Neural progenitor cell (in vitro differentiated cells): ENCODE measurements at places on chromosomes 3 and 15. TPM values are rescaled to one million over a fixed set of nuclear protein-coding genes. Genes with fewer than 3 reads are reported as not detected.
A peak's percentile ranks its signal among the peaks of the same experiment; 100 is the strongest.

DNA sequence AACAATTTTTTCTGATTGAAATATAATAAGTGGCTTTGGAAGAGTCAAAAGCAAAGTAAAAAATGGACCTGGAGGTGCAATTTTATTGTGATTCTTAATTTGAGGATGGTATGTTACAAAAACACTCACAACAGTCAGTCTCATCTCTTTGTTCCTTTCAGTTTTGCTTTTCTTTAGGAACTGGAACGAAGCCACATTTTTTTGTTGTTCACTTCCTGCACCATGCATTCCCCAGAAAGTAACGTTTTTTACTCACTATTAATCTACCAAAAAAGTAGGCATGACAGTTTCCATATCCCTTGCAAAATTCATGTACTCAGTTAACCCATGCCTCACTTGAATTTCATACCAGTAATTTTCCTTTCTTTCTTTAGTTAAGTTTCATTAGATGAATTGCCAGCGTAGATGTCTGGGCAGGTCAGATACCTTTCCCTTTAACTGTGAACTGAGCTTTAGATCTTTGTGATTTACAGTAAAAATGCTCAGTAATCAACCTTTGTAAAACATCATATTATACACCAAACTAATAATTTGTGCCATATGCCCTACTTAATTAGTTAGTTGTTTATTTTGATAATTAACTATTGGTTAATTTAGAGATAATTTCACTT lies 384.3 kb downstream of the ROBO1 start:
- DNase-seq: no peak

The GOLGA6L6 gene
- total RNA-seq: not detected in 2 replicates

The PP2D1 gene
- total RNA-seq: not detected in 2 replicates

The TMEM108 gene
- 4.8 and 10.7 TPM in 2 replicates for total RNA-seq

DNA sequence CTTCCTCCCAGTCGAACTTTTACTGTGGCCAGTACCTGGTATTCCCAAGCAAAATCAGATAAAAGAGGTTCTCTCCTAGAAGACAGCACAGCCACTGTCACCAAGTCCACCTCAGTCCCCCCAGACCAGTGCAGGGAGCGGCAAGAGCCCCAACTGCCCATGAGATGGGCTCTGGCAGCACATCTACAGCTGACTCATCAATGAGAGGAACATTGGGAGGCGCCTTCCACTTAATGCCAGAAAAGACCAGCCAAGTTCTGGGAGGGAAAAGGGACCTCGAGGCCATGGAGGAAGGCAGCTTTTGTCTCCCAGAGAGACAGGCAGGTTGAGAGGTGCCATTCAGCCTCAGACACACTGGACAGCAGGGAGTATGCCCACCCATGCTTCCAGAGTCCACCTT lies 28.2 kb downstream of the POC1A start:
- no peak for DNase-seq

- no peak for DNase-seq
Observed at GRCh38 chr3:133998691-133999241, 31.0 kb downstream of the SLCO2A1 start.

DNA sequence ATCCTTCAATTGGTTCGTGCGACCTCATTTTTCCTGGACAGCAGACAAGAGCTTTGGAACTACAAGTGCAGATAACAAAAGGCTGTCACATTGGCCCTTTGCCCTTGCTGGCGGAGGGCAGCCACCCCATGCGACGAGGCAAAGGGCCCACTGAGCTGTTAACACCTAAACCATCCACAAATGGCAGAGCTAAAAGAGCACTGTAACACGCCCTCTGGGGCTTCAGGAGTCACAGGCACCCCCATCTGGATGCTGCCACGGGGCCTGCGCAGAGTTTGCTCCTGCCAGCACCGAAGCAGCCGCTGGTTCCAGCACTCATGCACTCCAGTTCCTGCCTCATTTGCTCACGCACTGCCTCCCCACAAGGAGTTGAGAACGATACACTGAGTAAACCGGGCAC lies 524.9 kb downstream of the ZNF385D start:
- DNase-seq: no peak

The GOLGA6B gene
- total RNA-seq: not detected in 2 replicates

The TRA2B gene
- 310 and 431 TPM in 2 replicates for total RNA-seq

DNA sequence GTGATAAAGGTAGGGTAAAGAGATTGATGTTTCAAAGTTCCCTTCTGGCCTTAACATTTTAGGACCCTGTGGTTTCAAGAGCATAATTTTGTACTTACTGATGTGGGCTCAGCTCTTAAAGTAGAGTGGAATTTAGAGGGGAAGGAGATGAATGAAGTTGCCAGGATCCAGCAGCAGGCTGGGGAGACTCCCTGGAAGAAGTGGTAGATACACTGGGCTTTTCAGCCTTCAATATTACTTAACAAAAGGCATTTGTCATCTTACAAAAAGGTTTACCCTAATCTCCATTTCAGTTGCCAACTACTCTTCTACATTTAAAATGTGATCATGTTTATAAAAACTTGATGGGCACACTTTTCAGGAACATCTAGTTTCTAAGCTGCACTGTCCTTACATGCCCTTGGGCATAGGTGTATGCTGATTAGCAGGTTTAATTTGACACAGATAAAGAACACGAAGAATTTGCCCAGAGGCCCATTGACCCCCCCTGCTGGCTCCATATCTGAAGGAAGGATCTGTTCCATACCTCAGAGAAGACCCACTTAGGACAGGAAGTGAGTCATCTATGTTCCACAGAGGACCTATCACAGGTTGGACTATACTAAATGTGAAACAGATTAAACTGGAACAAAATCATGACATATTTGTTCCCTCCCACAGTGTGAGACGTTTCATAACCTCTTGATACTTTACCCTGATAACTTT lies 93.0 kb upstream of the LPP start:
- no peak for DNase-seq

DNA sequence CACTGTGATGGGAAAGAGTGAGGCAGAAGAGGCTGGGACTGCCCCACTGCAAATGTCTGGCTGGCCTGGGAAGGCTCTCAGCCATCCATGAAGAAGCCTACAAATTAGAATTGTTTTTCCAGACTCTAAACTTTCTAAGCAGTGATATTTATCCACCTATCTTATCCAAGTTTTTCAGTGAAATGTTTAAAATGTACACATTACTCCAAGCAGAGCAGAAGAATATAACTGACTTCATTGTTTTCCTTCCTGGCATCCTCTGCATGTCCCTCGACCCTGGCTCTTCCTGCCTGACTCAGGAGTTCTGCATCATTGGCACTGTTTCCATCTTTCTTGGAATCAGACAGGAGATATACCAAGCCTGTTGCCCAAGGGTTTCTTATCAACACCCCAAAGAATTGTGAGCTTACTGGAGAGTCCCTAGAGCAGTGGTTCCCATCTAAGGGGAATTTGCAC lies 401.5 kb upstream of the PROK2 start:
- DNase-seq: no peak

- no peak for DNase-seq
Observed at GRCh38 chr15:60970246-60971170, 258.6 kb downstream of the RORA start.

GRCh38 chr3:142819179-142819578 lies 69.7 kb downstream of the PCOLCE2 start:
- no peak for DNase-seq

GRCh38 chr15:97194750-97195149 lies 765.8 kb upstream of the ARRDC4 start:
- no peak for DNase-seq

DNA sequence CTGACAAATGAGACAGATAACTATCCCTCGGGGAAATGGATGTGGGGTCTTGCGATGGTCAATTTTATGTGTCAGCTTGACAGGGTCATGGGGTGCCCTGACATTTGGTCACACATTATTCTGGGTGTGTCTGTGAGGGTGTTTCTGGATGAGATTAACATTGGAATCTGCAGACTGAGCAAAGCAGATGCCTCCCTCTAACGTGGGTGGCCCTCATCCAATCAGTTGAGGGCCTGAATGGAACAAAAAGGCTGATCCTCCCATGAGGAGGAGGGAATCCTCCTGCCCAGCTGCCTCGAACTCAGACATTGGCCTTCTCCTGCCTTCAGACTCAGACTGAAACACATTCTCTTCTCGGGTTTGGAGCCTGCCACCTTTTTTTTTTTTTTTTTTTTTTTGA lies 69.0 kb downstream of the MINAR1 start:
- DNase-seq: no peak

- DNase-seq: no peak
Observed at GRCh38 chr3:109648027-109648426, 310.7 kb upstream of the DPPA4 start.

DNA sequence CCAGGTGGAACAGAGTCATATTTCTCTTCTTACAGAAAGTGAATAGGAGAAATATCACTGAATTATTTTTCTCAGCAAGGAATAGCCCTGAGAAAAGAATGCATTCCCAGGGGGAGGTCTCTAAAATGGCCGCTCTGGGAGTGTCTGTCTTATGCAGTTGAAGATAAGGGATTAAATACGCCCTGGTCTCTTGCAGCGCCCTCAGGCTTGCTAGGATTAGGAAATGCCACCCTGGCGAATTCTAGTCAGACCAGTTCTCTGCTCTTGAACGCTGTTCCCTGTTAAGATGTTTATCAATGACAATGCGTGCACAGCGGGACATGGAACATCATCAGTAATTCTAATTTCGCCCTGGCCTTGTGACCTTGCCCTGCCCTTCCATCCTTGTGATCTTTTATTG lies 949.0 kb upstream of the SEMA6D start:
- no peak for DNase-seq

The ST8SIA2 gene
- total RNA-seq: 13.6 and 17.8 TPM in 2 replicates

DNA sequence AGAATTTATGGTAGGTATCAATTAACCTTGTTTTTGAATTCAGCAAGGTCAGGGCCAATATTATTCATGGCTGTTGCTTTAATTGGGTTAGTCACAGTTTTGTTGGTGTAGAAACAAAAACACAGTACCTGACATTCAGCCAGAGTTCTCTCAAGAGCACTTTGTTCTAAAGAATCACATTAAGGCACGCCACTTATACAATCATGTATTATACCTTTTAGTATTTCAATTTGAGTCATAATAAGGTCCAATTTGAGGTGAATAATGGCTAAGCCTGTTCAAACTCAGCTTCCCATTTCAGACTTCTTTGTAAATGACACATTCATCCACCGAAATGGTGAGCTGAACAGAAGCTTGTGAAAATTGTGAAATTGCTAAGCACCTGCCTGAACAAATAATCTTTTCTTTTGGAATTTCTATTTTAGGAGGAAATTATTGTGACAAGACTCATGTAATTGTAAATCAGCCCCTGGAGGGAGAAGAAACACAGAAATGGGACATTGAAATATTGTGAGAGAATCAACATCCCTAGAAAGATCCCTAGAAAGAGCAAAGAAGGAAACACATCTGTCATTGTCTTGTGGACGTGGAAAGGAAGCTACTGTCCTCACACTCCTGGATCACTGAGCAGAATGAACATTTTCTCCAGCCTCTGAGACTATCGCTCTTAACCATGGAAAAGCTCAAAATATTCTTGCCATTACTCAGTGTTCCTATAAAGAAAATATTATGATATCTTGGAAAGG lies 29.3 kb downstream of the RIOX2 start:
- no peak for DNase-seq

GRCh38 chr15:60546744-60547143 lies 67.8 kb upstream of the ICE2 start:
- no peak for DNase-seq

DNA sequence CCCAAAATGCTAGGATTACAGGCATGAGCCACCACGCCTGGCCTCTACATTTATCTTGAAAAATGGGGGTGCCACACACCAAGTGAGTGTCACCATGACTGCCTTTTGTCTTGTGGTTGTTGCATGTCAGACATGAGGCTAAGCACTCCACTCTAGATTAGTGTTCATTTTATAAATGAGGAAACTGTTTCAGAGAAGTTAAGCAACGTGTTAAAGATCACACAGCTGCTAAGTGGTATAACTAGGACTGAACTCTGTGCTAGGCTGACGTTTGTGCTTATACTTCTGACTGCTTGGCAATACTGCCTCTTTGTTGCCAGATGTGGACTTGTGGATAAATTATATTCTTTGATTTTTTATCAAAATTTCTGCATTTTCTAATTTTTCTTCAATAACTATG lies 50.8 kb upstream of the SMAD6 start:
- no peak for DNase-seq

The TMEM207 gene
- total RNA-seq: not detected in 2 replicates

DNA sequence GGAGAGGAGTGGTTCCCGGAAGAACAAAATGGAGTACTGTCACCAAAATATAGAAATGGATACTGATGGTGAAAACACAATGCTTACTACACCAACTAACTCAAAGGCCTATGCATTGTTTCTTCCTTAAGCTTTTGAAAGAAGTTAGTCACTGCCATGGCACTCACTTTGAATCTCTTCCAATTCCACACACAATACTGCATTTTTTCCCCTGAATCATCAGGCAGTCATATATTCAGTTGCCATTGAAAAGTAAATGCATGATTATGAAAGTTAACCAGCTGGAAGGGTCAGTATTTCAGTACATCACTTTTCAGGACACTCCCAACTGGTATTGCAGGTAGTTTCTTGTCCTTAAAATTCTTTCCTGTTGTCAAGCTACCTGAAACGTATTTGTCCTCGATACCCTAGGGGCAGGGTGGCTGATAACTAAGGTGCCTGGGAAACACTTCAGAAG lies 9.0 kb upstream of the LRRFIP2 start:
- no peak for DNase-seq

The PLCB2 gene
- 0.56 and 2.1 TPM in 2 replicates for total RNA-seq

GRCh38 chr3:18113417-18113816 lies 311.7 kb downstream of the SATB1 start:
- DNase-seq: no peak

DNA sequence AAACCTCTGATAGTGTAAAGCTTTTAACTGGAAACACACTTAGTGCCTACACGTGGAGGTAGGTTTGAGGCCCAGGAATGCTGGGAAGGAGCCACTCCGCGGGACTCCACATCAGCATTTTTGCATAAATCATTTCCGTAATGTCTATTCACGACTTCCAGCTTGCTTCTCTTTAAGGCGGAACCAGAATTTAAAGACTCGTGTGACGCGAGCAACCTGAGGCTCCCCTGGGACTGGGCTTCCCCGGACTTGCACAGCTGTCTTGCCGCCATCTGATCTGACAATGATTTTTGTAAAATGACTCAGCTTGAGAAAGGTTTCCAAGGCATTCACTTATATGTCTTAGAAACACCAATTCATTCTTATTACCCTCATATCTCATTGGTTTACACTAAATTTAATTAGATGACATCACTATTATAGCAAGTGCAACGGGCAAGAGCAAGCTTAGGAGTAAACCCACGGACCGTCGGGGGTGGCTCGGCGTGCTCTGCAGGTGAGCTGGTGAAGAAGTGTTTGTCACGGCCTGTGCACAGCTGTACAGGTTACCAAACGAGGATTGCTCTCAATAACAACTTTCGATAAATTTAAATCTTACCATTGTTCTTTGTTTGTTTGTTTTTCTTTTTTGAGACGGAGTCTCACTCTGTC lies 95.2 kb downstream of the CHSY1 start:
- DNase-seq: no peak

GRCh38 chr3:42024591-42025351 lies 62.9 kb upstream of the ULK4 start:
- DNase-seq: peak; percentile 63

GRCh38 chr3:112498914-112499711 lies at the start of gene BTLA:
Gene BTLA (minus strand): TSS chr3:112499472. CDS start chr3:112499358, 114 bp downstream.
- no peak for DNase-seq

- DNase-seq: no peak
Observed at GRCh38 chr3:492586-493316, 296.2 kb downstream of the CHL1 start.

The EPB42 gene
- not detected in 2 replicates for total RNA-seq
